ENCODE measurements at places on chromosomes 3 and 15. TPM values are rescaled to one million over a fixed set of nuclear protein-coding genes. Genes with fewer than 3 reads are reported as not detected.

The PPP2R3A gene
- total RNA-seq, result 0.33 TPM

DNA sequence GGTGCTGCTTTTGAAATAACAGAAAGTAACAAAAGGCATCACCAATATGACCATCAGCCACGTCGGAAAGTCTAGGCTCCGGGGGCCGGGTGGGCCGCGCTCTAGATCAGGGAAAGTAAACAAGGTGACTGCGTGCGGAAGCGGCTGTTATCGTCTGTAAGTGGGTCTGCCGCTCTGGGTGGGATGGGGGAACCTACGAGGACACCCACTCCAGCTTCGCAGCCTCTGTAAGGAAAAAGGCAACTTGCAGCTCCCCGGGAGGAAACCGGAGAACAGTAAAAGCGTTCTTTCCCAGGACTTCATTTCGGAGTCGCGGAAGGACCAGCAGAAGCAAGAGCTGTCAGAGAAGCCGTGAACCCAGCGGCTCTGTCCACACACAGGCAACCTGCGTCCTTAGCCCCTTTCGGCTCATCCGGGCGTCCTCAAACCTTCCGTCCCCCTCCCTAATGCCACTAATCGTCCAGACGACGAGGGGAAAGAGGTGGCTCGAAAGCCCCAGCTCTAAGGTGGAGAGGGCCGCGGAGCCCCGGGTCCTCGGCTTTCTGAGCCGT, 461 bp downstream of the XRN1 start:
- DNase-seq, result peak; percentile 59

GRCh38 chr3:22685597-22685996, 517.5 kb upstream of the UBE2E2 start:
- no peak for DNase-seq

GRCh38 chr3:111210866-111211564, 139.4 kb downstream of the NECTIN3 start:
- no peak for DNase-seq

- no peak for DNase-seq
These were observed 57.7 kb upstream of the RASGRP1 start for GRCh38 chr15:38622304-38622703.

The KLHL6 gene
- total RNA-seq, result 63.5 TPM

- peak; percentile 25 for DNase-seq
These were observed 1.1 kb upstream of the PIK3CA start for GRCh38 chr3:179146911-179147513.

The SPATA12 gene
- total RNA-seq, result not detected

DNA sequence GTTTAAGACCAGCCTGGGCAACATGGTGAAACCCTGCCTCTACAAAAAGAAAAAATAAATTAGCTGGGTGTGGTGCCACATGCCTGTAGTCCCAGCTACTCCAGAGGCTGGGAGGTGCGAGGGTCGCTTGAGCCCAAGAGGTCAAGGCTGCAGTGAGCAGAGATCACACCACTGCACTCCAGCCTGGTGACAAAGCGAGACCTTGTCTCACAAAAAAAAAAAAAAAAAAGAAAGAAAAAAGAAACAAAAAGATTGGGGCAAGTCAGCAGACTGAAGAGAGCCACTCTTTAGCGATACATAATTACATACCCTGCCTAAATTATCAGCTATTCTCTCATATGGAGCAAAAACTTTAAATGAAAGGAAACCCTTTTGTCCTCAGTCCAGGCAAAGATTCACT, 53.6 kb upstream of the MAP3K13 start:
- DNase-seq, result no peak

The CMSS1 gene
- total RNA-seq, result 95.6 TPM

DNA sequence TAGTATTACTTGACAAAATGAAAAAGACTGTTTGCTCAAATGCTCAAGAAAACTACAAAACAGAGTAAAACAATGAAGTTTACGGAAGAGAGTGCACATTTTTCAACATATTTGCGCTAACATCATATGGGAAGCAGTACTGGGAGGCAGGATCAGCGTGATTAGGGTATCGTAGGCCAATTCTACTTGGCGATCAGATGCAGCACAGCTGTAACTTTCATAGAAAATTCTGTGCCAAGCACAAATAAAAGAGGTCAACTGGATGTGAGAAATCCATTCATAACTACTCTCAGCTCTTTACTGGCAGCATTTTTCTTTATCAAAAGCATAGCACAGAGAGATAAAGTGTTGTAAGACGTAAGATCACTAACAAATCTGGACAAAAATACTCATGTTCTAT, 1196.3 kb upstream of the GBE1 start:
- no peak for DNase-seq

GRCh38 chr3:185763347-185764005, 61.4 kb downstream of the IGF2BP2 start:
- no peak for DNase-seq

The CCDC54 gene
- total RNA-seq, result not detected

DNA sequence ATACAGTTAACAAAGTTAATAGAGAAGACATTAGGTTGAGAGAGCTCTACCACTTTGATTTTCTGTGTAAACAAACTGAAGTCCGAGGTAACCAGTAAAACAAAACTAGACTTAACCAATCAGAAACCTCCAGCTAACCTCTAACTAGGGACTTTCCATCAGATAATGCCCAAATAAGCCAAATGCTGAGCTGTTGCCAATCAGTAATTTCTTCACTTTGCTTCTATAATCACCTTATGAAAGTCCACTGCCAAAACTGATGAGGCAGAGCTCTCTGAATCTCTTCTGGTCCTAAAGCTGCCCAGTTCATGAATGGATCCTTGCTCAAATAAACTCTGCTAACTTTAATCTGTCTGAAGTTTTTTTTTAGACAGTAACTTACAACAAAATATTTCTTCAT, 448.0 kb upstream of the NECTIN3 start:
- DNase-seq, result no peak

DNA sequence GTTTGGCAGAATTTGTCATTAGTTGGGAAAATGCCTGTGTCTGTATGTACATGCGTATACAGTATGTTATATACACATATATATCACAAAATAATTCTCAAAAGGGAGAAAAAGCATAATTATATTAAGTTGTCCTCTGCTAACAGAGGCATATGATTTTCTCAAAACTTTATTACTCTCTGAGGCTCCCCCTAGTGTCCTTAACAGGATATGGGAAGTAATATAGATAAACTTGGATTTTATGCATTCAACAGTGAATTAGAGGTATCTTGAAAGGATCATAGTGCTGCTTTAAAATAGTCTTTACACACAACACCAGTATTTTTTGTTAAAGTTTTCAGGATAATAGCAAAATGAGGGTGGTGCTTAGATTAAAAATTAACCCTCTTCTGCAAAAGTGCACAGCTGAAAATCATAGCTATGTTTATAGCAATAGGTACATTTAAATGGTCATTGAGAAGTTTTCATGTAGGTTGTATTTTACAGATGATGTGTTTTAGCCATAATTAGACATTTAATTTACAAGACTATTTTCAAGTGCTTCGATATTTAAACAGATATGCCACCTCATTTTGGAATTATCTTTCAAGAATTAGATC, 454.0 kb upstream of the ROBO2 start:
- DNase-seq, result no peak

The CPN2 gene
- not detected for total RNA-seq

- DNase-seq, result no peak
These were observed 58.4 kb downstream of the RPL39L start for GRCh38 chr3:187080799-187081450.

- peak; percentile 62 for DNase-seq
These were observed 10.1 kb upstream of the CAMK1 start for GRCh38 chr3:9779721-9780457.

The RAB7A gene
- total RNA-seq, result 272 TPM

DNA sequence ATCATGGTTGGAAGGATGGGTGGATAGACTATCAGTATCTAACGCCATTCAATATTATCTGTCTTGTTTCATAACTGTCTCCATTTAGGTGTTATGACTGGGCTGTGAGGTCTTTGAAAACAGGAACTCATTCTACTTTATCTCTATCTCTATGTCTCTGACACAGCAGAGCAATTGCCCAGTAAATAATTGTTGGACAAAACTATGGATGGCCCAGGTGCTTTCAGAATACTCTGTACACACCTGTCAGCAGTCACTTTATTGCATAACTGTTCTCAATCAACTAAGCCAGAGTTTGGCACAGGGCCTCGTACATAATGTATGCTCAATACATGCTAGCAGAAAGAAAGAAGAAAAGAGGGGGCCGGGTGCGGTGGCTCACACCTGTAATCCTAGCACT, 210.3 kb downstream of the OPA1 start:
- DNase-seq, result no peak

The GPR62 gene
- not detected for total RNA-seq

GRCh38 chr3:64518950-64519349, 168.8 kb downstream of the ADAMTS9 start:
- DNase-seq, result no peak

The MEX3B gene
- 0.82 TPM for total RNA-seq

DNA sequence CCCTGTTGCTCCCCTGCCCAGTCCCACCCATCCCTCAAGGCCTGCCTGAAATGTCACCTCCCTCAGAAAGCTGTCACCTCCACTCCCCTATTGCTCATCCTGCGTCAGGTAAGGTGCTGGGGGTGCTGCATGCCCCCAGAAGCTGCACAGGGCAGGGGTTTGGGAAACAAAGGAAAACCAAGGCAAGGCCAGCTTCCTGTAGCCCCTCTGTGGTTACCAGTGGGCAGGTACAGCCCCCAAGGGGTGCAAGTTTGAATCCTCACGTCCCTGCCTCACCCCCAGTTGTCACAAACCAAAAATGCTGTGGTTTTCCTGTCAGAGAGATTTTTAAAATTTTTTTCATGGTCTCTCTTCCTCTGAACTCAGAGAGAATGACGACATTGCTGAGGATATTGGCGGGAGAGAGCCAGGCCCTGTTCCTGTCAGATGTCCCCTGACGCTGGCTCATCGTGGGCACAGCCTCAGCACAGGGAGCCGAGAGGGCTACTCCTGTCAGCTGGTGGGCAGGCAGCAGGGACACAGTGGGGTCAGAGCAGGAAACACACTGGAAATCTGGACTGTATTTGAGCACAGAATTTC, 27.0 kb downstream of the PSTPIP1 start:
- DNase-seq, result peak; percentile 77

GRCh38 chr15:89389841-89390603, 55.4 kb upstream of the POLG start:
- DNase-seq, result no peak

- no peak for DNase-seq
These were observed 119.2 kb downstream of the CORO2B start for GRCh38 chr15:68697711-68698690.

- no peak for DNase-seq
These were observed 155.4 kb downstream of the ADAMTS17 start for GRCh38 chr15:100186366-100186765.

GRCh38 chr3:80870476-80871041, 890.9 kb downstream of the GBE1 start:
- no peak for DNase-seq

The GLDN gene
- total RNA-seq, result not detected

The TP63 gene
- 0.52 TPM for total RNA-seq

- DNase-seq, result no peak
These were observed 53.0 kb downstream of the RLBP1 start for GRCh38 chr15:89168316-89168833.

The WNT7A gene
- total RNA-seq, result 0.33 TPM

The SH2D7 gene
- total RNA-seq, result not detected

DNA sequence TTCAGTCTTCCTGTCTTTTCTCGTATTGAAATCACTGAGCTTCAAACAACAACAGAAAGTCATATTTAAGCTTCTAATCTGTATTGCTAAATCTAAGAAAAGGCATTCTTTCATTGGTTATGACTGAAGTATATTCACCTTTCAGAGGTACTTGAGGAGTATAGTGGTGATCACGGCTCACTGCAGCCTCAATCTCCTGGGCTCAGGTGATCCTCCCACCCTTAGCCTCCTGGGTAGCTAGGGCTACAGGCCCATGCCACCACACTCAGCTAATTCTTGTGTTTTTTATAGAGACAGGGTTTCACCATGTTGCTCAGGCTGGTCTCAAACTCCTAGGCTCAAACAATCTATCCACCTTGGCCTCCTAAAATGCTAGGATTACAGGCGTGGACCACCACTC, 38.7 kb downstream of the WDR49 start:
- DNase-seq, result no peak

The IQGAP1 gene
- 186 TPM for total RNA-seq

GRCh38 chr3:30502051-30502741, 104.2 kb upstream of the TGFBR2 start:
- peak; percentile 11 for DNase-seq

- DNase-seq, result no peak
These were observed 51.3 kb downstream of the ABCC5 start for GRCh38 chr3:183966361-183966791.

The SH3GL3 gene
- total RNA-seq, result not detected

DNA sequence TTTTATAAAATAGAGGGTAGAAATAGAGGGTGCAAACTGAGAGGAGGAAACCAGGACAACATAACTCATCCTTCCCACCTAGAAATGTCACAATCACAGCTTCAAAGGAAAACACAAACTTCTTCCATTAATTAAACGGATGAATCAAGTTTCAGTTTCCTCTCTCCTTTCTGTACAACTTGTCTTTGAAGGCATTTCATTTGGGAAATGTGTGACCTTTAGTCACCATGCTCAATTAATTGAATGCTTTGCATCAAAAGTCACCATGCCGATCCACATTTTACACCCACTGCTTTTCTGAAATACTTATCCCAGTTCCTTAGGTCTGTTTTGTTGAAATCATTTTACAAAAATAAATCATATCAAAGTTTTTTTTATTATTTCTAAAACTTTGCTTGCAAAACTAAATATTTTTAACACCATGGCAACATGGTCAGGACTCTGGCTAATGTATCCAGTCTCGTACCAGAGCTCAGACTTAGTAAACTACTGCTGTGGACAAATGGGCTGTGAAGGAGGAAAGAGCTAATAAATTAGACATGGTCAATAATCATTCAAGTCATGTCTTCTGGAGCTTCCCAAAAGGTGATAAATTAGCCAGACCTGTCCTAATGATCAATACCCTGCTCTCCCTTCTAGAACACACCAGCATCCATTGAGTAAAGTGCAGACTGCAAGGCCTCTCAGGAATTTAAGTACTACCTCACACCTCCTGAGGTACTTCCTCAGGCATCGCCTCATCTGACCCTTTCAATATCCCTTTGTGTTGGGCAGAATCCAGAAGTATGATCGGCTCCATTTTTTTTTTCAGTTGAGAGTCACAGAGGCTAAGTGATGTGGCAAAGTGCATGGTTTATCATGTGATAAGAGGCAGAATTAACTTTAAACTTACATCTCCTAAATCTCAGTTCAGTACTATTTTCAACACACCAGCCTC, 161.3 kb downstream of the GREM1 start:
- DNase-seq, result no peak

The CLDN18 gene
- total RNA-seq, result not detected

DNA sequence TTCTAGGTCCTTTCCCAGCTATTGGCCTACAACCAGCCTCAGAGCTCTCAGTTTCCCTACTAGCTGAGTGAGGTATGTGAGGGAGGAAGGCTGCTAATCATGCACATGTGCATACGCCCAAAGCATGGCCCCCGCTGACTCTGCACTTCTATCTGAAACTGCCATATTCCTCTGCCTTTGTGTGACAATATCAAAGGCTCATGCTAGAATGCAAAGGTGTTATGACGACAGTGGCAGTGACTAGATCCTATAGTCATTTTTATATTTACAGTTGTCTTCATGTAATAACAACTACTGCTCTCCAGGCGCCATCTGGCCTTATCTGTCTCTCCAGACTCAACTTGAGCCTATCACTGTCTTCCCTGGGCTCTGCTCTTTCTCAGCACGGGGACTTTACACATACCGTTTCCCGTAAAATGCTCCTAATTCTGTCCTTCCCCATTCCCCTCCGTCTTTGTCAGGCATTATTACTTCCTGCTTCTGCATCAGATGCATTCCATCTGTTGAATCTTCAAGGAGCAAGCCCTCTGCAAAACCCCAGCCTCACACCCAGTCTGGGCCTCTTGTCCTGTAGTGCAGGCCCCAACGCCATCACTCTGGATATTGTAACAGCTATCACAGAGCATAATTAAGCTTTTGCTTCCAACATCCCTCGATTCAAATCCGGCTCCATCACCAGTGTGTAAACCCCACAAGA, 102.5 kb downstream of the PDCD6IP start:
- DNase-seq, result no peak
